Neuronal stem cell (in vitro differentiated cells): ENCODE measurements at places on chromosomes 16 and 17.

DNA sequence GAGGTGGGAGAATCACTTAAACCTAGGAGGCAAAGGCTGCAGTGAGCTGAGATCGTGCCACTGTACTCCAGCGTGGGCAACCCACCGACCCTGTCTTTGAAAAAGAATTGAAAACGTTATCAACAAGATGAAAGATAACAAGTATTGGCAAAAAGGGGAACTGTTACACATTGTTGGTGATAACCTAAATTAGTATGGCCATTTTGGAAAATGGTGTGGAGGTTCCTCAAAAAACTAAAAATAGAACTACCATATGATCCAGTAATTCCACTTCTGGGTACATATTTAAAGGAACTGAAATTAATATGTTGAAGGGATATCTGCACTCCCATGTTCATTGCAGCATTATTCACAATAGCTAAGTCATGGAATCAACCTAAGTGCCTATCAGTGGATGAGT is 61.0 kb downstream of the ABHD15 start:
- H3K27ac ChIP-seq = no peak overlapping the region
- no peak overlapping the region for H3K4me3 ChIP-seq
- no peaks in the 10 kb centered on the region for H3K27me3 ChIP-seq
- peaks cover 96% of the 10 kb centered on the region for H3K36me3 ChIP-seq

GRCh38 chr17:78132084-78132676 is 1.6 kb downstream of the TMC8 start:
- peak overlapping the region; percentile 6 for H3K4me3 ChIP-seq
- no peak overlapping the region for H3K27ac ChIP-seq
- peaks cover 12% of the 10 kb centered on the region for H3K4me1 ChIP-seq
- DNase-seq = no peak
- no peaks in the 10 kb centered on the region for H3K36me3 ChIP-seq

DNA sequence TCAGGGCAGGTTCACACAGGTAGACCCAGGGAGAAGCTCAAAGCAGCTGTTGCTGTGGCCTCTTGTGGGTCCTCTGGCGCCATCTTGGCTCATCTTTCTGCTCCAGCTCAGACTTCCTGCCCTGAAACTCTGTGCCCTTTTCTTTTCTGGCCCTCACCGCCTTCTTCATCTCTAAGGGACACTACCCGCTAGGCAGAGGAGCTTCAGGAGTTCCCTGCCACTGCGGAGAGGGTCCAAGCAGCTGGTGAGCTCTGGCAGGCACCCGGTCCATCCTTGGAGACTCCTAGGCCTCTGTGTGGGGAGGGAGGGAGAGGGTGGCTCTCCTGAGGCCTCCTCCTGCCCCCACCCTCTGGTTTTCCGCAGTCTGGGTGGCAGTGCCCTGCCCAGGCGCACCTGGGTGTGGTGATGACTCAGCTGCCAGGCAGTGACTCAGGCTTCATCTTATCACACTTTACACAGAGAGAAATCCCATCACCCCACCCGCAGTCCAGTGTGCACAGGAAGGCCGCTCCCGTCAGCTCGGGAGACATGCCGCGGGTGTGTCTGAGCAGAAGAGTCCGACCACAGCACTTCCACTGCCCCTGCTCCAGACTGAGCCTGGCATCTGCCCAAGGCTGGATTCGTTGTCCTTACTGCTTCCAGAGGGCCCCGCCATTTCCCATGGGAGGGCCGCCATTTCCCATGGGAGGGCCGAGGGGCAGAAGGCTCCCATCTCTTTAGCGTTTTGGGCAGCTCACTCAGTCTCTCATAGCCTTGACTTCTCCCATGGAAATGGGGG is 7.3 kb downstream of the NT5C start:
- H3K4me3 ChIP-seq = no peak overlapping the region
- no peak for DNase-seq
- no peaks in the 10 kb centered on the region for H3K27me3 ChIP-seq
- H3K4me1 ChIP-seq = no peaks in the 10 kb centered on the region
- no peak overlapping the region for H3K27ac ChIP-seq
- H3K36me3 ChIP-seq = peaks cover 27% of the 10 kb centered on the region

GRCh38 chr17:50200457-50201275 is 765 bp downstream of the COL1A1 start:
- H3K27me3 ChIP-seq = peaks cover 5% of the 10 kb centered on the region
- peaks cover 12% of the 10 kb centered on the region for H3K4me1 ChIP-seq
- H3K4me3 ChIP-seq = peak overlapping the region; percentile 24
- H3K27ac ChIP-seq = no peak overlapping the region
- H3K36me3 ChIP-seq = no peaks in the 10 kb centered on the region
- peak; percentile 90 for DNase-seq

DNA sequence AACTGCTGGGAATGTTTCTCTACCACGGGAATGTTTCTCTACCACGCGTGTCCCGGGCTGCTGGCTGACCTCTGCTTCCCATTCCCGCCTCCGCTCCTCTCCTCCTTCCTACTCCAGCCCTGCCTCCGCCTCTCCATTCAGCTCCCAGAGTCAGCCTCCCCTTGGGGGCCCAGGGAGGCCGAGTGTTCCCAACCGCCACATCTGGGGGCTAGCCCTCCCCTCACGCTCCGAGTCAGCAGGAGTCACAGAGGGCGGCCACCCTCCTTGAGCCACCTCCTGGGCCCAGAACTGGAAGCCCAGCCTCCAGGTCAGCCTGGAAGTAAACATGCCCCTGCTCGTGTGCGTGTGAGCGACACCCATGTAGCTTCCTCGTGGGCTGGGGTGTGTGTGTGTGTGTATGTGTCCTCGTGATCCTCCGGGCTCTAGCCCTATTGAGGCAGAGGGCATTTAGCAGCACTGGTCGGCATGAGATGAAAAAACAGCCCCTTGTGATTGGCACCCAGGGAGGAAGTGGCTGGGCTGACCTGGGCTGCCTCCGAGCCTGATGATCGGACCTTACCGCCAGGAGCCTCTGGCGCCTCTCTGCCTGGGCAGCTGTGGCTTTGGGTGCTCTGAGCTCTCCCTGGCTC is 7.3 kb downstream of the CYGB start:
- peaks cover 24% of the 10 kb centered on the region for H3K4me1 ChIP-seq
- H3K27ac ChIP-seq = no peak overlapping the region
- H3K4me3 ChIP-seq = no peak overlapping the region
- no peaks in the 10 kb centered on the region for H3K36me3 ChIP-seq

DNA sequence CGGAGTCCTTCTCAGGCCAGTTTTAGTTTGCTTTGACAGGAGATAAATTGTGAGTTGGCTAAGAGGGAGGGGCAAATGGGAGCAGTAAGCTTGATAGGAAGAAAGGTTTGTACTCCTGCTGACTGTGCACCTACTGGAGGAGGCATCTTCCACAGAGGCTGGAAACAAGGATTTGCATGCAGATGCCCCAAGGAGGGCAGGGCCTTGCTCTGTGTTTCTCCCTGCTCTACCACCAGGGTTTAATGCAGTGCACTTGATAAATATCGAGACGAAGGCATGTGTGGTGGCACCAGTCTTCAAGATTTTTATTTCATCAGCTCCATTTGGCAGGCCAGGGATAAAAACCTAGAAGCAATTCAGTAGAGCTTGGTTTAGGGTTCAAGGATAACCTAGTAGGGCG is 210.5 kb upstream of the C16orf82 start:
- no peaks in the 10 kb centered on the region for H3K36me3 ChIP-seq
- H3K4me3 ChIP-seq = no peak overlapping the region
- DNase-seq = no peak
- H3K27ac ChIP-seq = no peak overlapping the region
- no peaks in the 10 kb centered on the region for H3K4me1 ChIP-seq
- H3K27me3 ChIP-seq = no peaks in the 10 kb centered on the region

GRCh38 chr17:63503341-63503705 is 19.8 kb upstream of the KCNH6 start:
- H3K27ac ChIP-seq = no peak overlapping the region
- no peaks in the 10 kb centered on the region for H3K36me3 ChIP-seq
- no peak overlapping the region for H3K4me3 ChIP-seq
- H3K27me3 ChIP-seq = peaks cover 14% of the 10 kb centered on the region
- DNase-seq = no peak

DNA sequence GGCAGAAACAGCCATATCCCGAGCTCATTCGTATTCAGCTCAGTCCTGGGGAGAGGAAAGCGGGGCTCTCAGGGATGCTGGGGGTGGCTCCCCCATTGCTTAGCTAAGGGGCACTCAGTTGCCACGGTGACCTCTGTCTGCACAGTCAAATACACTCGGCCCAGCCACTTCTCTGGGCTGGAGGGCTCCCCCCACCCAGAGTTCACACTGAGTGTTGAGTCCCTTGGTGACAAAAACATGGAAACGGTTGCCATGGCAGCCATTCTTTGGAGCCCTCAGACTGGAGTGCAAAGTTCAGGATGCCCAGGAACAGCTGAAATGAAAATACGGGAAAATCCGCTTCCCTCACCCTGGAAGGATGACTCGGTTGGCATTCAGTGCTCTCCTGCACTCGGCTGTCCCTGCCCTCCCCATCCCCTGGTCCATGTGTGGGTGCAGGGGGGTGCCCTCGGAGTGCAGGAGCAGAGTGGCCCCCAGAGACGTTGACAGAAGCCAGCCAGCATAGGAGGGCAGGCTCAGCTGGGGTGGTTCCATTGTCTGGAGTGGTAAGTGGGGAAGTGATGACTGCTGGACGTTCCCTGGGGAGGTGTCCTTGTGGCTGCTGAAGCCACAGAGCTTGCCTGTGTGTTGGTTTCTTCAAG is 216.5 kb downstream of the NTN1 start:
- no peak overlapping the region for H3K4me3 ChIP-seq
- H3K27me3 ChIP-seq = peaks cover 5% of the 10 kb centered on the region
- H3K27ac ChIP-seq = no peak overlapping the region
- H3K36me3 ChIP-seq = no peaks in the 10 kb centered on the region
- peak; percentile 68 for DNase-seq
- H3K4me1 ChIP-seq = peaks cover 34% of the 10 kb centered on the region

DNA sequence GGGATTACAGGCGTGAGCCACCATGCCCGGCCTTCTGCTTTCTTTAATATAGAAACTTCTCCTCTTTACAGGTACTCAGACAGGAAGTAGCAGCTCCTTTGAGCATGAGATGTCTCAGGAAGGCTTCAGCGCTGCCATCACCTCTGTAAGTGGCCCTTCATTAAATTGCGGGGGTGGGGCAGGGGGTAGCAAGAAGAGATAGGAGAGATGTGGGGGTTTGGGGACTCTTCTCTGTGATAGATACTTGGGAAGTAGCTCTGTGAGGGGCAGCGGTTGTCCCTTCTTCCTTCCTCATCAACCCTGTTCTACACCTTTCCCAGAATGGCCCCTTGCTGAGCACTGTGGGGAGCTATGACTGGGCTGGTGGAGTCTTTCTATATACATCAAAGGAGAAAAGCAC is 16.8 kb downstream of the ITGAM start:
- no peaks in the 10 kb centered on the region for H3K36me3 ChIP-seq
- H3K4me3 ChIP-seq = no peak overlapping the region

- no peak overlapping the region for H3K27ac ChIP-seq
- H3K27me3 ChIP-seq = no peaks in the 10 kb centered on the region
- H3K36me3 ChIP-seq = no peaks in the 10 kb centered on the region
- H3K4me1 ChIP-seq = peaks cover 2% of the 10 kb centered on the region
- H3K4me3 ChIP-seq = peak overlapping the region; percentile 28
Measured at GRCh38 chr17:80124351-80124981, 22.5 kb downstream of the EIF4A3 start.

GRCh38 chr17:49258394-49258793 is 27.8 kb upstream of the PHOSPHO1 start:
- no peaks in the 10 kb centered on the region for H3K36me3 ChIP-seq
- no peak for DNase-seq
- H3K4me1 ChIP-seq = no peaks in the 10 kb centered on the region
- peaks cover 33% of the 10 kb centered on the region for H3K27me3 ChIP-seq
